ENCODE measurements at places on chromosomes 13 and 19.
A peak's percentile ranks its signal among the peaks of the same experiment; 100 is the strongest.

- no peak for DNase-seq
Observed at GRCh38 chr19:45499196-45500180, 1.2 kb downstream of the PPM1N start.

DNA sequence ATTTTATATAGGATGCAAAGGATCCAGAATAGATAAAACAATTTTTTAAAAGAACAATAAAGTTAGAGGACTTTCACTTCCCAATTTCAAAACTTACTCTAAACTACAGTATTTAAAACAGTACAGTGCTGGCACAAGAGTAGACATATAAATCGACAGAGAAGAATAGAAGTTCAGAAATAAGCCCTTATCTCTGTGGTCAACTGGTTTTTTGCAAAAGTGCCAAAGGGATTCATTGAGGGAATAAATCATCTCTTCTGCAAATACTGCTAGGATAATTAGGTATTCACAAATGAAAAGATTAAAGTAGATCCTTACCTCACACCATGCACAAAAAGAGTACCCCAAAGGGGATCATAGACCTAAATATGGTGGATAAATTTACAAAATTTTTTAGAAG is 431.0 kb upstream of the HTR2A start:
- DNase-seq, result no peak

DNA sequence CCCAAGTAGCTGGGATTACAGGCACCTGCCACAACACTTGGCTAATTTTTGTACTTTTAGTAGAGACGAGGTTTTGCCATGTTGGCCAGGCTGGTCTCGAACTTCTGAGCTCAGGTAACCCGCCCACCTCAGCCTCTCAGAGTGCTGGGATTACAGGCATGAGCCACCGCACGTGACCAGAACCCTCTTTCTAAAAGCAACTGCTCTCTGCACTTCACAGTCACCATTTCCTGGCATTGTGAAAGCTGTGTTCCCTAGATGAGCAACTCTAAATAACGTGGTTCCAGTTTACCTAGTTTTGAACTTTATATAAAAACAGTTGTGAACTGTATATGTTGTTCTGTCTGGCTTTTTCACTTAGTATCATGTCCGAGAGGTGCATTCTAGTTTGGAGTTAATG is 152.9 kb downstream of the SIPA1L3 start:
- DNase-seq, result no peak

GRCh38 chr19:47699360-47699917 is 13.8 kb upstream of the EHD2 start:
- peak; percentile 93 for DNase-seq

GRCh38 chr19:6211632-6212402 is 68.0 kb downstream of the MLLT1 start:
- no peak for DNase-seq

DNA sequence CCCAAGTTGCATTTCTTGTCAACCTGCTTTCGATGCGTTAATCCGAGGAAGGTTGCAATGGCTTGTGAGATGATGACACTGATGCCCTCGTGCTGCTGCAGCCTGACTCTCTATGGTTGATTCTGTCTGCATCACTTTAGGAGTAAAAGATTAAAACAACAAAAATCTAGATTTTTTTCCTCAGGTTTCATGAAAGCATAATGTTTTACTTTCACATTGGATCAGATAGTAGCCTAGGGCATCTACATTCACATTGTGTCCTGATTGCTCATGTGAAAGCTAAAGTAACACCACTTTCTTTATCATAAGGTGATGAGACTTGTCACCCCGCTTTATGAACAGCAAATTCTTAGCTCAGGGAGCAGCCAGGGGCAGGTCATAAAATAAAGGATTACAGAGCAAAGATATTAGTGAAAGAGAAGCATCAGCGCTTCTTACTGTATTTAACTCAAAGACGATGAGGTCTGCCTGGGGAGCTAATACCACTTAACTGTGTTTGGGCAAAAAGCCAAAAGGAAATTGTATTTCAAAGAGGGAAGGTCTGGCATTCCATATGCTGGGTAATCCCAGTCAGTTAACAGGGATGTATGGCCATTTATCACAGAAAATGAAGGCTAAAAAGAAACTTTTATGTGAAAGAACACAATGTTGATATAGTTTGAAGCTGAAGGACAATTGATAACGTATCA is 270.5 kb downstream of the GPC6 start:
- no peak for DNase-seq

All from A549 (cell line).